ENCODE measurements at places on chromosomes 13 and 19. TPM values are rescaled to one million over a fixed set of nuclear protein-coding genes. Genes with fewer than 3 reads are reported as not detected.
A peak's percentile ranks its signal among the peaks of the same experiment; 100 is the strongest.

- H3K4me1 ChIP-seq, result no peaks in the 10 kb centered on the region
- H3K27ac ChIP-seq, result no peak overlapping the region
- no peaks in the 10 kb centered on the region for H3K27me3 ChIP-seq
Observed at GRCh38 chr13:106310291-106310865, 225.1 kb downstream of the EFNB2 start.

- no peaks in the 10 kb centered on the region for H3K27me3 ChIP-seq
- no peak overlapping the region for H3K4me3 ChIP-seq
- peaks cover 29% of the 10 kb centered on the region for H3K4me1 ChIP-seq
- no peak for DNase-seq
- peak overlapping the region; percentile 80 for H3K27ac ChIP-seq
Observed at GRCh38 chr13:33227927-33228647, 57.5 kb downstream of the STARD13 start.

- DNase-seq, result no peak
- peaks cover 2% of the 10 kb centered on the region for H3K27me3 ChIP-seq
- no peaks in the 10 kb centered on the region for H3K4me1 ChIP-seq
- H3K27ac ChIP-seq, result no peak overlapping the region
- H3K36me3 ChIP-seq, result no peaks in the 10 kb centered on the region
- no peak overlapping the region for H3K4me3 ChIP-seq
Observed at GRCh38 chr13:109483284-109483683, 303.1 kb downstream of the IRS2 start.

GRCh38 chr13:34897220-34897619 is 44.9 kb upstream of the NBEA start:
- no peaks in the 10 kb centered on the region for H3K27me3 ChIP-seq
- H3K36me3 ChIP-seq, result no peaks in the 10 kb centered on the region
- DNase-seq, result no peak
- H3K4me1 ChIP-seq, result no peaks in the 10 kb centered on the region

Gene SIGLEC5
- total RNA-seq, result not detected

Gene JUNB
- total RNA-seq, result 20.8 TPM

Gene C19orf81
- not detected for total RNA-seq

Gene PRKCG
- total RNA-seq, result not detected
